Hindlimb muscle (tissue), 1 donor: ENCODE measurements at places on chromosomes 2 and 18. TPM values are rescaled to one million over a fixed set of nuclear protein-coding genes. Genes with fewer than 3 reads are reported as not detected.

The CTAGE1 gene
- not detected for polyA plus RNA-seq

The TNFRSF11A gene
- polyA plus RNA-seq = 4.7 TPM

The ZNF512 gene
- 42.3 TPM for polyA plus RNA-seq

- DNase-seq = no peak
These were observed 64.1 kb upstream of the LCLAT1 start for GRCh38 chr2:30382995-30383394.

- no peak for DNase-seq
These were observed 26.3 kb downstream of the ITM2C start for GRCh38 chr2:230891064-230891463.

- no peak for DNase-seq
These were observed 87.8 kb upstream of the SNTG2 start for GRCh38 chr2:862731-863466.

DNA sequence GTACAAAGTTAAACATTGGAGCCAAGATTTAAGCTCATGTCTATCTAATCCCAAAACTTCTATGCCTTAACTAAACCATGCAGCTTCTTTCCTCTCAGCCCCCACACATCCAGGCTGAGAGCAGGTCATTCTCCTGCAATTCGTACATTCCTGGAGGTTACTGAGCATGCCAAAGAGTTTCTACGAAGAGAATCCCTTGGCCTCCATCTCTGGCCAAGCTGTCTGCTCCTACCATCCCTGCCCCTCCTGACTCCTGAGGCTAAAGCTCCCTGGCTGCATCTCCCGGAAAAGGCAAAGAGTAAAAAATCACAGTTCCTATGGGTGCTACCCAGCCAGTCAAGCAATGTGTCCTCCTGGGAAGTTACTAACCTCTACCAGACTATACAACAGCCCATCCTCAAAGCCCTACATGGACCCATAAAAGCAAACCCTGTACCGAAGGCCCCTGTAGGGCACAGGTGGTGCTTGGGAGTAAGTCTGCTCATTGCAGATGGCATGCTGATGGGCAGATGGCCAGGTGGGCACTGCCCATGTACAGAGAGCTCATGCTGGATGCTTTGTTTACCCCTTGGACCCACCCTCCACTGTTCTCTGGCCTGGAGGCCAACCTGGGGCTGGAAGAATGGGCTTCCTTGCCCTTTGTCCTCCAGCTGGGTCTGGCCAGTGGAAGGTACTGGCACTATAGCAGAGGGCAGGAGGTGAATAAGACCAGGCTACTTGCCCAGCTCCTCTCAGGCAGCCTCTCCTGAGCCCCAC, 99.5 kb downstream of the TTC32 start:
- DNase-seq = no peak
